Small intestine (tissue), 16 donors: ENCODE measurements at places on chromosomes 12 and 14.

DNA sequence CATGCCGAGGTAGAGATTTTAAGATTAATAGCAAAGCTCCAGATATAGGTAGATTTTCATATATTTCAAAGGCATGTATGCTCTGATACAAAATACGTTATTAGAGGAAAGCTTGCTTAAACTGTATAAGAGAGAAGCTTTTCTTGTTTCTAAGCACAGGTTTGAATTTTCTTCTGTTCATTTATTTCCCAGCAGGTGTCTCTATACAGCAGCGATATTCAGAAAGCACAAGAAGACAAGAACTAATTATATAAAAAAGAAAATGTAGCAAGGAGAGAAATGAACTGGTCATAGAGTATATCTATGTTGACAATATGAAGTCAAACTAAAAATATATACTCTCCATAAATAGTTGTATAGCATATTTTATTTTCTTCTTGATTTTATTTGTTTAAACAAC lies 307.4 kb upstream of the NOVA1 start:
- DNase-seq = no peak

- DNase-seq = peak; percentile 8
Observed at GRCh38 chr12:15274561-15274967, 47.7 kb upstream of the PTPRO start.

GRCh38 chr12:50887191-50887590 lies 44.5 kb downstream of the TMPRSS12 start:
- no peak for DNase-seq

- DNase-seq = no peak
Observed at GRCh38 chr12:113016796-113017195, 38.5 kb downstream of the OAS2 start.

- DNase-seq = no peak
Observed at GRCh38 chr14:68391311-68392014, 401.4 kb downstream of the ZFP36L1 start.

- no peak for DNase-seq
Observed at GRCh38 chr14:84555493-84555892, 974.5 kb upstream of the FLRT2 start.

- DNase-seq = no peak
Observed at GRCh38 chr14:60815371-60815770, 80.8 kb downstream of the MNAT1 start.

GRCh38 chr14:50823051-50823761 lies 7.8 kb downstream of the NIN start:
- no peak for DNase-seq

- peak; percentile 44 for DNase-seq
Observed at GRCh38 chr12:12734561-12735071, 17.4 kb downstream of the CDKN1B start.

GRCh38 chr14:74647678-74648461 lies 35.8 kb upstream of the LTBP2 start:
- no peak for DNase-seq

DNA sequence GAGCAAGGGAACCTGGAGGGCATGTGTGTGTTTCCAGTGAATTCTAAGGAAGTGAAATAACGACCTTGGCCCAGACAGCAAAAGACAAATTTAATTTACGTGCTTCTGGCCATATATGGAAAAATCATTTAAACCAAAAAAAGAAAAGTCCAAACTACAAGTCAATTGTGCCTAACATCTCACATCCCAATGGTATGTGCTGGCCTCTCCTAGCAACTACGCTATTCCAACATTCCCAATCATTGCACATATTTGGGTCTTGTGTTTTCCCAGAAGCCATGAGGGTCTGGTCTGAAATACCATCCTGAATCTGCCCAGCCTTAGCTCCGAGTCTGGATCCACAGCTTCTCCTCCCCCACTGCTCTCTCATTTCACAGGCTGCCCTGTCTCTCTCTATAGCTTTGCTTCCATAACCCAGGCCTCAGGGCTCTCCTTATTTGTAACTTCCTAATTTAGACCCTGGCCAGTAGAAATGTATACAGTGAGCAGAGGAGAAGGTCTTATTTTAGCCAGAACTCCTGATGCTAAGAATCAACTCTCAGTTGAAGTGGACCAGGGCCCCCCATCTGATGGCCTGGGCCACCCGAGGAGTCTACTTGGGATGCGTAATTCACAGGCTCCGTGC lies 224.6 kb downstream of the ANO2 start:
- DNase-seq = no peak

DNA sequence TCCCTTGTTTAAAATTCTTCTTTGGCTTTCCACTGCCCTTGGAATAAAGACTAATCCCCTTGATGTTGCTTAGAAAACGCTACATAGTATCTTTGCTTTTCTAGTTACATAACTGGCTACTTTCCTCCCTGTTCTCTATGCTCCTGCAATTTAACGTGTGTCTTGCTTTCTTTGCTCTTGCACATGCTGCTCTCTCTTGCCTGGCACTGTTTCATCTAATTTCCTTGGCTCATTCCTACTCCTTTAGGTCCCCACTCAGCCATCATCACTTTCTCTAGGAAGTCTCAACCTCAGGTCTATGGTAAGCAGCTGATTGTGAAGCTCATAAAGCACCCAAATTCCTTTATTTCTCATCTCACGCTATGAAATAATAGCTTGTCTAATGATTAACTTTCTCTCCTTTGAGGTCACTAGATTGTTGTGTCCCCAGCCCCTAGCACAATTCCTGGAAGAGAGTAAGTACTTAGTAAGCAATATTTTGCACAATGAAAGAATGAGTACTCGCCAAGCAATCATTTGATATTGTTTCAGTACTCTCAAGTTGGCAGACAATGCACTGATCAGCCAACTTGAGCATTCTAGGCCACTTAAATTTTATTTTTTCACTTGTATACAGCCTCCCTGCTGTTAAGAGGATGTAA lies 3.3 kb downstream of the ALDH6A1 start:
- no peak for DNase-seq

DNA sequence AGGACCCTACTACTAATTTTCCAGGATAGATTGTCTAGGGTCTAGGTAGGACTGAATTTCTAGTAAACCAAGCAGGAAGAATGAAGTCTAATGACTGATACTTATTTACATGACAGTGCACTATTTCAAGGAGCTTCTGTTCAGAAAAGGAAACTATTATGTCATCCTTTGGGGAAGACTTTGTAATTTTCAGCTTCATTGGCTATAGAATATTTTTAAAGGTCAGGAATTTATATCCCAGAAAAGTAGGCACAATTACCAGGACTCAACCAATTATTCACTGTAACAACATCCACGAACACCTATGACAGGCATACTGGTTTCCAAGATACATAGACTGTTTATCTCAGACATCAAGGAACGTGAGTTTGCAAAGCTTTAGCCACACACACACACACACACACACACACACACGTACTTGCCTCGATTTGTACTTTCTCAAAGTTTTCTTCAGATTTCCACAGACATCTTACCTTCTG lies 23.2 kb downstream of the OR6S1 start:
- DNase-seq = no peak

DNA sequence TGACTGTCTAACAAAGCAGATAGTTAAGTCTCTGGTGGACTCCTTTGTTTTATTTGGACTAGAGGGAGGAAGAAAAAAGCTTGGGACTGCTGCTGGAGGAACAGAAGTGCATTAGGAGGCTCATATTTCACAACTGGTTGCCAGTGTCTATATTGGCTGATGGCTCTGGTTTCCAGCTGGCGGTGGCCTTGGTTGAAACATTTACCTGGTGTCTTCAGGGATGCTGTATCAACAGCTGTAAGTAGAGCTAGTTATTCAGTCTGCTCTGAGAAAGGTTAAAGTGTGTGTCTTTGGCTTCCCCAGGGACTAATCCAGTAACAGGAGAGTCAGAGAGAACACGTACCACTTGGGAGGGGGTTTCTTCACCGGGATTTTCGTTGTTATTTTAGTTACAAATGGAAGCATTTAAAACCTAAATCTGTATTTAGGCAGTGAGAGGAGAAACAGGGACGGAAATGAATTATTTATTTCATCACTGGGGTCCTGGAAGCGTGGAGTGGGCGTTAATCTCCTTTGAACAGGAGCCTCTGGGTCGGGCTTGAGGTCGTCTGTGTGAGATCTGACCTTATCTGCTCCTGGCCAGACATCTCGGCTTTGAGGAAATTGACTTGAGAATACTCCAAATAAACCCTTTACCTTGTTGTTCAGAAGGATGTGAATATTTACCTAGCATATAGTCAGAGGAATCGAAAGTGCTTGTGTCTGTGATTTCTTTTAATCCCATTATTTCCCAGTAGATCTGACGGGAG lies 149.9 kb downstream of the NRXN3 start:
- DNase-seq = no peak

DNA sequence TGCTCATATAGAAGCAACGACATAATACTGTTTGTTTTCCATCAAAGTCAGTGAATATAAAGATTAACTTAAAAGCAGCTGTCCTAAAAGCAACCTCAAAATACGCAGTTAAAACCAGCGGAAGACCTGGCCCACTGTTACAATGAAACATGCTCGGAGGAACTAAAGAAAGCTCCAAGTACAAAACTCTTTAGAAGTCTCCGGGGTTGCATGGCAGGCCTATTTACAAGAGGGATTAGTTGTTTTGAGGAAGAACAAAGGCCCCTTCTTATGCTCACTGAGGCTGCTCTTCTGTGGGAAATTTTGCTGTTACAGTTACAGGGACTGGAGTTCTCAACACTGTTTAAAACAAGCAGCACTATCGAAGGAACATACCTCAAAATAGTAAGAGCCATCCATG lies 75.9 kb upstream of the C12orf71 start:
- no peak for DNase-seq

- no peak for DNase-seq
Observed at GRCh38 chr14:24944800-24945199, 105.1 kb downstream of the STXBP6 start.

DNA sequence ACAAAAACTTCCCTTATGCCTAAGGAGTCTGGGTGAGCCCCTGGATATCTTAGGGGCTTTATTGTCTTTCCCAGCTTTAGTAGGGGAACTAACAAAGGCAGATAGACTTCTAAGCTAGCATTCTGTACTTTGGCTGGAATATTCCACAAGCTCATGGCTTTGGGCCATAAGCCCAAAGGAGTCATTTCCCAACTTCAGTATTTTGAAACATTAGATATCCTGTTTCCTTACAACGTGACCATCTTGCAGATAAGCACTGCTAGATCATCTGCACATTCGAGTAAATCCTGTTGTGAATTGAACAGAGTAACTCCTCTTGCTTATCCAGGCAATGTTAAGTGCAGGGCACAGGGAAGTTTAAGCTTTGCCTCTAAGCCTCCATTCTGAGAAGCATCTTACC lies 70.6 kb upstream of the ACTN1 start:
- DNase-seq = no peak

DNA sequence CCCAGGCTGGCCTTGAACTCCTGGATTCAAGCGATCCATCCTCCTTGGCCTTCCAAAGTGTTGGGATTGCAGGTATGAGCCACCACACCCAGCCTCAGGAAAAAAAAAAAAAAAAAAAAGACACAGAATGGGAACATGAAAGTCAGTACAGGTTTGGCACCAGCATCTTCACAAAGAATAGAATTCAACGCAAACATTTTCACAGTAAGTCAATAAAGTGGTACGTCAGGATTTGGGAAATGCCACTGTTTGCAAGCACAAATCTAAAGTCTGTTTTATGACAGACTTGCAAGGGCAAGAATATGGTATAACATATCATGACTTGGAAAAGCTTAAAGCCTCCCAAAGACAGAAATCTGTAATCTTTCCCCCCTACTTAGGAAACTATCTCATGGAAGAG lies 34.9 kb upstream of the WDR89 start:
- no peak for DNase-seq

DNA sequence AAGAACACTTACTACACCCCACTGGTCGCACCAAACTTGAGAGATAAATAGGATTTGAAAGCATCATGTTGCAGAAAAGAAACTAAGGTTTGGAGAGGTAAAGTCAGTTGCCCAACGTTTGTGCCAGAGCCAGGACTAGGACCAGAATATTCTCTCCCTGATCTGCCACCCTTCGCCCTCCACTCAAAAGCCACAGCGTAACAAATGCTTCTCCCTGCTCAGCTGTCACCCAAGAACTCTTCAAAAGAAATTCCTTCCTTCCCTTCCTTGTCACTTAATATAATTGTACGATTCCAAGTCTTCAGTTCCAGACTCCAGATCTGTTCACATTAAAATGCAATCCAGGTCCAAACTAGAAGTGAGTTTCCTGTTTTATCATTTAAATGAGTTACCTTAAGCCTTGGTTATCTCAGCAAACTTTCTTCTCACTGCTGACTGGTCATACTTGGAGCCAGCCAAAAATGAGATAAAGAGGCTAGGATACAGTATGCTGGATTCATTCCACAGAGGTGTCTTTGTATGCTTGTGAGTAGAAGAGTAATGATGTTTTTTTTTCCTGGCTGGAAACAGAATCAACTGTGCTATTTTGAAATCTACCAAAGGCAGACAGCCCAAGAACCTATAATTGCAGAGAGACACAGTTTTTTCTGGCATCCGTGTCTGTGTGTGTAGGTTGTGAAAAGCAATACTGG lies 12.8 kb upstream of the PPFIBP1 start:
- DNase-seq = no peak

DNA sequence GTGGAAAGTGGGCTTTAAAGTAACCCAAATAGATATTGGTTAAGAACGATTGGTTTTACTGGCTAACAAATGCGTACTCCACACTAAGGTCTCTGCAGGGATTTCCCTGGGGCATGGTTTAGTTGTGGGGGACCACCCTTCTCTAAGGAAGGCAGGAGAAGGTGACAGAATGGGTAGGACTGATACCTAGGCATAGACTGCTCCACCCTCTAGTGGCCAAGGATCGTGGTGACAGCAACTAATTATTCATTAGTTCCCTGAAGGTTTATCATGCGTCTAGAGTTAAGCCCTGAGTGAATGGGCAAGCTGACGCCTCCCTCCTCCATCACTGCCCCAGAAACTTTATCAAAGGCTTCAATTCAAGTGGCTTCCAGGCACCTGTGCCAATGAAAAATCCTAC lies 9.1 kb downstream of the FAM181A start:
- DNase-seq = peak; percentile 23
